ENCODE measurements at places on chromosomes 11 and 22. TPM values are rescaled to one million over a fixed set of nuclear protein-coding genes. Genes with fewer than 3 reads are reported as not detected.

GPHA2 gene
- total RNA-seq, result not detected

SNRPD3 gene
- total RNA-seq, result 91.6 TPM

DCDC1 gene
- under 0.01 TPM for total RNA-seq

DUSP8 gene
- 0.14 TPM for total RNA-seq
